Activated CD8-positive, alpha-beta memory T cell treated with anti-CD3 and anti-CD28 coated beads for 48 hours (primary cell): ENCODE measurements at places on chromosomes 4 and X.

DNA sequence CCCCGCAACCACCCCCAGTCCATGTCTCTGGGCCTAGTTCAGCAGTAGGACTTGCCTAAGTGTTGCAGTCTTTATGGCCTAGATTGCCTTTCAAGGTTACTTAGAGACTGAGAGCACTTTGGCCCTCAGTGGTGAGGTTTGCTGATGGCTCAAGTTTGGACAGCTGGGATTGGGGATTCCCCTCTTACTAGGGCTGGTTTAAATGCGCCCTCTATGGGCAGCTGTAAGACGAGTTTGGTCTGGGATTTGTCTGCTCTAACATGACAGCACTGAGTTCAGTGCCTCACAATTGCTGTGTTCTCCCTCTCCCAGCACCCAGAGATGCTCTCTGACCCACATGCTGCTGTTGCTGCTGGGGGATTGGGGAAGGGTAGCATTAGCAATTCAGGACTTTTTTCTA, 23.1 kb downstream of the DACH2 start:
- no peak for DNase-seq

GRCh38 chr4:47715716-47716416, 122.0 kb downstream of the CORIN start:
- DNase-seq = no peak

GRCh38 chr4:152828122-152828521, 48.4 kb downstream of the ARFIP1 start:
- DNase-seq = no peak

DNA sequence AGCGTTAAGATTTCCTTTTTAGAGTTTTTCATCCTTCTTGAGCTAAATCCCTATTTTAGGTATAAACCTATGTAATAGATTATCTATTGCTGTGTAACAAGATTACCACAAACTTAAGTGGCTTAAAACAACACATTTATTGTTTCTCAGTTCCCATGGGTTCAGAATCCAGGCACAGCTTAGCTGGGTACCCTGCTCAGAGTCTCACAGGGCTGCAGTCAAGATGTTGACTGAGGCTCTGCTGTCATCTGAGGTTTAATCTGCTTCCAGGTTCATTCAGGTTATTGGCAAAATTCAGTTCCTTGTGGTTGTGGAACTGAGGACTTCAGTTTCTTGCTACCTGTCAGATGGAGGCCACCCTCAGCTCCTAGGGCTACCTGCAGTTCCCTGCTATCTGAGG, 60.9 kb downstream of the GK start:
- no peak for DNase-seq

- DNase-seq = no peak
These were observed 371.3 kb downstream of the BMPR1B start for GRCh38 chr4:95129031-95129430.

DNA sequence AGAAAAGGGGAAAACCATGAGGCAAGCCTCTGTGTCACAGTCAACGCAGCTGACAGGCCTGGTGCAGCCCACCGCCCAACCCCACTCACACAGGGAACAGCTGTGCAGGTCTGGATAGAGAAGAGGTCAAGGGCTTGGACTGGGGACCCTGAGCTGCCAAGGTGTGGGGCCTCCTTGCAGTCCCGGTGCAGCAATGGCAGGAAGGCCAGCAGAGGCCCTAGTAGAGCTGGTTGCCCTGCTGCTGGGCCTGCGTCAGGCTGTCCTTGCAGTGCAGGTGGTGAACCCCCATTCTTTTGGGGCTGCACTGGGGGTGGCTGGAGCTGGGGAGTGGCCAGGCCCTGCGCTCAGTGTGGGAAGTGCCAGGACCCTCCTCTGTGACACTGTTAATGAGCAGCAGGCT, 482.0 kb downstream of the SMARCA1 start:
- DNase-seq = no peak

DNA sequence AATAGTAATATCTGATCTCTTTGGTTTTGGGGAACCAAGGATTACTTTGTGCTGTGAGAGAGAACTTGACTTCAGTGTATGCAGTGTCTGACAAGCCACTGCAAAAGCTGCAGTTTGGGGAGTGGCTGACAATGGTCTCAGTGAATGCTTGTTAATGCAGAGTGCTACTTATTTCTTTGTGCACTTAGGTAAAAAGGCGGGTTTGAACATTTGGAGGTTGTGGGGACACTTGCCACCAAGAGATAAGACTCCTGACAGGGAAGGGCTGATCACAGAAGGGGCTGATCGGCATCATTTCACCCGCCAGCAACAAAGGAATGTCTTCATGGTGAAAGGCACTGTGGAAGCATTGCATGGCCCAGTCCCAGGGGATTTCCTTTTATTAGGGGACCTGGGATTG, 28.6 kb upstream of the USP46 start:
- DNase-seq = no peak

DNA sequence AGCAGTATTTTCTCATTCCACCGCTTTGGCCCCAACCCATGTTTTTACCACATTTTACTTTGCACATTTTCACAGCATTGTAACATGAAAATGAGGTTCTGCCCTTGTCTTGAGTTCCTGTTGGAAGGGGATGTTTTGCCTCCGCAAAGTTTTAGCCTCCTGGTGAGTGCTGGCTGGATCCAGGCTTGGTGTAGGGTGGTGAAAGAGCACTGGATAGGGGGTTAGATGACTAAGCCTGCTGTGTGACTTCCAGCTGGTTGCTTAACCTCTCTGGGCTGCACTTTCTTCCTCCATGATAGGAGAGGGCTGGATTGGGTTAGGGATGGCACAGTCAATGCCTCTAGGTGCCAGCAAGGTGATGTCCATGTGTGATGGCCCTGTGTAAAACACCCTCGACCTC, 28.9 kb downstream of the CYTL1 start:
- DNase-seq = no peak
